ENCODE measurements at places on chromosomes 11 and 22. TPM values are rescaled to one million over a fixed set of nuclear protein-coding genes. Genes with fewer than 3 reads are reported as not detected.

GRCh38 chr22:50531546-50531961 lies 1.7 kb upstream of the TYMP start:
- DNase-seq, result no peak
- H3K27ac ChIP-seq, result peak overlapping the region; percentile 92
- H3K27me3 ChIP-seq, result no peaks in the 10 kb centered on the region
- no peaks in the 10 kb centered on the region for H3K36me3 ChIP-seq
- peaks cover 20% of the 10 kb centered on the region for H3K4me1 ChIP-seq

The SSH3 gene
- polyA plus RNA-seq, result 3.5 TPM

The MMP1 gene
- not detected for polyA plus RNA-seq

The HEPHL1 gene
- polyA plus RNA-seq, result not detected

DNA sequence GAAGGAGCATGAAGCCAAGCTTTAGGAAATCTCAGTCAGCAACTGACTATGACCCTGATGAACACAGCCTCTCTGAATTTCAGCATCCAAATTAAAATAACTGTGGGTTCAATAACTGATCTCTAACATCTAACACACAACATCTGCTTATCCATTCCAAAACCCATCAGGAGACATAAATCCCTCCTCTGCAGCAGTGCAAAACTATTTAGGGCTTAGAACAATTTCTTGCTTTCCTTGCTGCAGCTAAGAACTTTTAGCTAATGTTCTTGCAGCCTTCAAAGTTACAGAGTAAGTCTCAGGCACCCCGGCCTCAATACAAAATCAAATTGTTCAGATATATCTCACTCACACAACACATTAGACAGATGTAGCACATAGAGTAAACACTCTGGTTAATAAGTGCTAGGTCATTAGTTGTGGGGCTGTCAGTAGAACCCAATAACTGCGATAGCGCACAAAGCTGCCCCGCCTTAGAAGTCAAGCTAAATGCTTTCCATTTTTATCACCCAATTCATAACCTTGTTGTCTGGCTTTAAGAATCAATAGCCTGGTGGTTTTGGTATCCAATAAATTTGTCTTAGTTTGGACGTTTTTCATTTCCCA lies 139.6 kb downstream of the LARGE1 start:
- H3K36me3 ChIP-seq, result no peaks in the 10 kb centered on the region
- H3K27ac ChIP-seq, result no peak overlapping the region
- H3K4me3 ChIP-seq, result no peak overlapping the region

The ZNRD2 gene
- polyA plus RNA-seq, result 81.4 TPM

The MAPK11 gene
- polyA plus RNA-seq, result 0.28 TPM

DNA sequence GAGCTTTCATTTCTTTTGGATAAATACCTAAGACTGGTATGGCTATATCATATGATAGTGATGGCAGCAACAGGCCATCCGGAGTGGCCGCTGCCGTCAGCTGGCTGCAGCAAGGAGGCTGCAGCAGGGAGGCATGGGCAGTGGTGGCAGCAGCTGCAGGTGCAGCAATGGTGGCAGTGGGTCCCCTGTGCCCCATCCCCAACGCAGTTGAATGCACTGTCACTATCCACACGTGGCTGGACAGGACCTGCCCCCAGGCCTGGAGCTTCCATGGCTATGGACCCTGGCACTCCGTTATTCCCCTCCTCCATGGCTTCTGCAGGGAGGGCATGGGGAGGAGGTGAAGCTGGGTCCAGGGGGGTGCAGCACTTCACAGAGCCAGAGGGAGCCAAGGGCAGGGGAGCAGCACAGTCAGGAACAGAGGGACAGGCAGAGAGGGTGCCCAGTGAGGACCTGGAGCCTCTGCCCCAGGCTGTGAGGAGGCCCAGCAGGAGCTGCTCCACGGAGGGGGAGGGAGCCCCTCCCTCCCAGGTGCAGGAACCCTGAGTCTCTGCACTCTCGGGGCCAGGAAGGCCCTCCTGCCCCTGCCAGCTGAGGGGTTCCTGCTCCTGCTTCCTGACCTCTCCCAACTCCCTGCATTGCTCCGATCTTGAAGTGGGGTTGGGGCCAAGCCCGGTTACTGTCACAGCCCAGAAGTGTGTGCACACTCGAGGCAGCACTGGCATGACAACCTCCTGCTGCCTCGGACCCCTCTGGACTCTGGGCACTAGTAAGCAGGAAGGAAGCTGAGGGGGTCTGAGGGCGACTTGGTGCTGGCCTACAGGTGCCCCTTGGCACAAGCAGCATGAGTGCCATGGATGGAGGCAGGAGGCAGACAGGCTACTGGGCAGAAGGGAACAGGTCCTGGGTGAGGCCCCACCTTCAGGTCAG lies 466.3 kb downstream of the GUCY1A2 start:
- no peaks in the 10 kb centered on the region for H3K36me3 ChIP-seq
- no peaks in the 10 kb centered on the region for H3K27me3 ChIP-seq
- no peak for DNase-seq
- H3K27ac ChIP-seq, result no peak overlapping the region
- no peaks in the 10 kb centered on the region for H3K4me1 ChIP-seq
- H3K4me3 ChIP-seq, result no peak overlapping the region

DNA sequence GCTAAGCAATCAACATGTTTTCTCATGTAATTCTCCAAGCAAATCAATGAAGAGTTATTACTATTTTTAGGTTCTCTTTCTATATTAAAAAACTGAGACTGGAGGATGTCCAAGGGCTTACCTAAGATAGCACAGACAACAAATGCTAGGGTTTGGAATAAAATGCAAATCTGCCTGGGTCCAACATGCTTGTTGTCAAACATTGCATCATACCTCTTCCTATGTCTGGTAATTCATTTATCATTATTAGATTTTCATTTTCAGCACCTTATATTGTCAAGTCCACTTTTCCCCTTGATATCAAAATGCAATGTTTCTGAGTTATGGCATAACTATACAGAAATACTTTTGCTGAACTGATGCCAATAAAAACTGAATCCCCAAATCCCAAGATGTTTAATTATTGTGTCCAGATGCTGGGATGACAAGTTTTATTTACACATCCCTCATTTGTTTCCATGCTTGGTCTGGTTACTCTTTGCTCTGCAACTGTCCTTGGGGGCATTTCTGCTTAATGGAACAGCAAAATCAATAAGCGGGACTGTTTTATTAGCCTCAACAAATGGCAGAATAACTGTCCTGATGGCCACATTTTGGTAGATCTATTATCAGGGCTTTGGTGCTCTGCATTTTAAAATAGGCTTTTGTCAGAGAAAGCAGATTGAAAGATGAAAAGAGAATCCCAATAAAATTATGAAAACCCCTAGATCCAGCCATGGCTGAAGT lies 86.0 kb downstream of the C11orf87 start:
- no peaks in the 10 kb centered on the region for H3K4me1 ChIP-seq
- no peak overlapping the region for H3K27ac ChIP-seq
- H3K4me3 ChIP-seq, result no peak overlapping the region
- H3K27me3 ChIP-seq, result no peaks in the 10 kb centered on the region

- no peak for DNase-seq
- H3K27ac ChIP-seq, result no peak overlapping the region
- no peaks in the 10 kb centered on the region for H3K4me1 ChIP-seq
- no peak overlapping the region for H3K4me3 ChIP-seq
- H3K36me3 ChIP-seq, result no peaks in the 10 kb centered on the region
These were observed 12.4 kb downstream of the SHANK3 start for GRCh38 chr22:50684986-50685385.
